ENCODE measurements at places on chromosomes 11 and 22. TPM values are rescaled to one million over a fixed set of nuclear protein-coding genes. Genes with fewer than 3 reads are reported as not detected.

Gene ANGPTL5
- not detected for total RNA-seq

Gene BTG4
- total RNA-seq, result not detected

Gene RDX
- total RNA-seq, result 97.3 TPM

Gene DGAT2
- total RNA-seq, result 1.4 TPM

Gene ANKK1
- total RNA-seq, result 0.60 TPM

- H3K27me3 ChIP-seq, result no peaks in the 10 kb centered on the region
- peaks cover 4% of the 10 kb centered on the region for H3K36me3 ChIP-seq
- peaks cover 13% of the 10 kb centered on the region for H3K4me1 ChIP-seq
- H3K27ac ChIP-seq, result no peak overlapping the region
- H3K4me3 ChIP-seq, result peak overlapping the region; percentile 54
Measured at GRCh38 chr11:61892085-61892370, 683 bp upstream of the FADS3 start.

DNA sequence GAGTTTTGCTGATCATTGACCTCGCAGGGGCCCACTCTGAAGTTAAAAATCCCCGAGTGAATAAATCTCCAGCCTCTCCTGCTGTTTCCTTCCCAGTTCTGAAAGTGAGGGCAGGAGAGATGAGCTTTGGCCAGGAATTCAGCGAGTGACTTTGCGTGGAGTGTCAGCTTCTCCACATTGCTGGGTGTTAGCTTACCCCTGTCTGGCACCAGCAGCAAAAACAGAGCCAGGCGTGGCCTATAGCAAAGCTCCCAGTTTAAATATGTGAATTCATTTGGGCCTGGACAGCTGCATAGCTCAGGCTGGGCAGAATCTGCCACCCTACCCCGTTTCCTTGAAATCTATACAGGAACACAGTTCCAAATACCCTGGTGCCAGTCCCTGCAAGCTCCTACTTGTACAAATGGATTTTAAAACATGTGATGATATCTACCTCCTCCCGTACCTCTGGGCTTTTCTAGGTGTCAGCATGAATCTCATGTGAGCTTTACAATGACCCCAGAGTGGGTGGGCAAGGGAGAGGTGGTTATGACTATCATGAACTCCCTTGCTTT lies 25.6 kb downstream of the TIMP3 start:
- H3K27ac ChIP-seq, result no peak overlapping the region
- no peak overlapping the region for H3K4me3 ChIP-seq
- no peak for DNase-seq

DNA sequence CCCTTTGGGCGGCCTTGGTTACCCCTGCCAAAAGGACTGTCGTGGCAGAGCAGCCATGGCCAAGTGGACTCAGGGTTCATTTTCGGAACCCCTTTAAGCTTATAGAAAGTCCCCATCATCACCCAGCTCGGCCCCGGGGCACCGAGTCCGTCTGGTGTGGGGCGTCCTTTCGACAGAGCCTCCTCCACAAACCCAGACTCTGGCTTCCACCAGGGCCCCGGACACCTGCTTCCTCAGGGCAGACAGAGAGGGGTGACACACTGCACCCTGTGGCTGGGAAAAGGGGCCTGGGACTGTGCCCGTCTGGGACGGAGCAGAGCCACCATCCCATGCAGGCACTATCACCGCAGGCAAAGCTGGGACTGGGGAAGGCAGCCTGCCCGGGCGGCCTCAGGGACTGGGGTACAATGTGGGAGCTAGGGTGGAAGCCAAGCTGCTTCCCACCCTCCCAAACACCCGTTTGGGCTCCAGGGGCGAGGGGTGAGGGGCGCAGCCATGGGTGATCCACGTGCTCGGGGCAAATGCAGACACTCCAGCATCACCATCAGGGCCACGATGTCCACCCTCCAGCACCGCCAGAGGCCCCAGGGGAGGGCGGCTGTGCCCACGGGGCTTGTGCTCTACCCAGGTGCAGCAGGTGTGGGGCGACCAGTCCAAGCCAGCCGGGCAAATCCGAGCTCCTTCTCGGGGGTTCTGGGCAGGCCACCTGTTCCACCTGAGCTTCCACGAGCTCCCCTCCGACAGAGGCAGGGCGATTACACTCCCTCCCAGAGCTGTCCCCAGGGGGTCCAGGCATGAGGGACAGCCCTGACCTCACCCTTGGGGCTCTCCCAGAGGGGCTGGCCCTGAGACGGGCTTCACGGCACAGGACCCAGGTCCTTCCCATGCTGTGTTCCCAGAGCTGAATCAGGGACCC lies 11.7 kb upstream of the MRPL23 start:
- H3K4me3 ChIP-seq, result no peak overlapping the region
- H3K36me3 ChIP-seq, result no peaks in the 10 kb centered on the region
- no peaks in the 10 kb centered on the region for H3K4me1 ChIP-seq
- no peaks in the 10 kb centered on the region for H3K27me3 ChIP-seq
- no peak for DNase-seq

GRCh38 chr11:126186708-126187529 lies 24.5 kb downstream of the RPUSD4 start:
- H3K27me3 ChIP-seq, result no peaks in the 10 kb centered on the region
- no peak for DNase-seq
- H3K27ac ChIP-seq, result no peak overlapping the region
- H3K4me3 ChIP-seq, result no peak overlapping the region
- H3K36me3 ChIP-seq, result peaks cover 3% of the 10 kb centered on the region
